Left renal cortex interstitium (tissue), 4 donors: ENCODE measurements at places on chromosomes 1 and 21.
A peak's percentile ranks its signal among the peaks of the same experiment; 100 is the strongest.

- DNase-seq, result peak; percentile 54
Observed at GRCh38 chr1:96519851-96520578, 201.6 kb upstream of the PTBP2 start.

DNA sequence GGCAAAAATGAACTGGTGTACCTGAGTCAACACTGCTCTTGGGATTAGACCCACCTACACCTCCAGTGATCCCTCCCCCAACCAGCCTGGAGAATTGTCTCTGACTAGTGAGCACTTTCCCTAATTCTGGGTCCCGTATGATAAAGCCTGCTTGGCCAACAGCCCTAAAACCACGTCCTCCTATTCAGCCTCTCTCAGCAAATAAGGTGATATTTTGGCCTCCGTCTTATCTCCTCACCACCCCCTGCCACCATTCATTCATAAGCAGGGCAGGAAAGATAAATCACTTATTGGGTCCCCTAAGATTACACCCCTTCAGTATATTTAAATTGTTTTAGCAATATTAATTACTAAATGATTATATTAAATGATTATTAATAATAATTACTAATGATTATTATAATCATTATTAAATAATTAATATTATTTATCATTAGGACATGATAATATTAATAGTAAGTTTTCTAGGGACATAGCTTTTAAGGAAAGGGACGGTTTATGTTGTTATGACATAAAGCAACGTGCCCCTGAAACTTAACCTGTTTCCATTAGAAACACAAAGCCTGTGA, 108.0 kb downstream of the DUSP10 start:
- DNase-seq, result no peak

GRCh38 chr1:183002267-183002666, 21.0 kb upstream of the LAMC1 start:
- no peak for DNase-seq

DNA sequence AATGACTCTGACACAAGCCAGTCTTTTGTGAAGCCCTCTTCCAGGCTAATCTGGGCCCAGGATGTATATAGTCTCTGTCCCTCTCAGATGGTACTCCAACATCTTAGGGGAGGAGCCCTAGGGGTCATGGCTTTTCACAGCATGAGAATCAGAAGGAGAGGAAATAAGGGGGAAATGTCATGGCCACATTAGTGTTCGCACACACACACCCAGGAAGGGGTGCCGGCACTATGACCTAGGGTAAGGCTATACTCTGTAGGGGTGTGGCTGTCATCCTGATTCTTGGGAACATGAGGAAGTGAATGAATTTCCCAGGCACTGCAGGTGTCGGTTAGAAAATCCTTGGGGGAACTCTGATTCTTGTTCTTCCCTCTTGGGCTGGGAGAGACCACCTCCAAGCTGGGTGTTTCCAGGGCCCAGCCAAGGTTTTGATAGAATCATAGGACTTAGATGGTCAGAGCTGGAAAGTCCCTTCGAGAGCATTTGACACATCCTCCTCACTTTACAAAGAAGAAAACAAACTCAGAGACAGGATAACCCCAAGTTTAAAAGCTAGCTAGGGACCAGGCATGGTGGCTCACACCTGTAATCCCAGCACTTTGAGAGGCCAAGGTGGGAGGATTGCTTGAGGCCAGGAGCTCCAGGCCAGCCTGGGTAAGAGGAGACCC, 22.0 kb downstream of the GFI1 start:
- no peak for DNase-seq

DNA sequence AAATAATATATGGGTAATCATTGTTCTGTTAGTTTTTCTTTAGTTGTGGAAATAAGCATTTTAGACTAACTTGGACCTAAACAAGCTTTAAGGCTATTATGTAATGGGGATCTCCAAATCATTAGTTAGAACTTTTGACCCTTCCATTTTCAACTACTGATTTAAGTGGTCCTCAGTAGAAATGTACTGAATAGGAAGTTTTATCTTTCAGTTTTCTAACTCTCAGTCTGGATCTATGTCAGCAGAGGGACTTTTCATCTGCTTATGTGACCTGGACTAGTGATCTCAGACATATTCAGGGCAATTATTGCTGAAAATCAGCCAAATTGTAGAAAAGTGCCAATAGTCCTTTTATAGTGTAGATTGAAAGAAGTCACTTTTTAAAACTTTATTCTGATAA, 56.0 kb downstream of the SASS6 start:
- no peak for DNase-seq

GRCh38 chr1:66351478-66351877, 182.5 kb upstream of the SGIP1 start:
- DNase-seq, result no peak

DNA sequence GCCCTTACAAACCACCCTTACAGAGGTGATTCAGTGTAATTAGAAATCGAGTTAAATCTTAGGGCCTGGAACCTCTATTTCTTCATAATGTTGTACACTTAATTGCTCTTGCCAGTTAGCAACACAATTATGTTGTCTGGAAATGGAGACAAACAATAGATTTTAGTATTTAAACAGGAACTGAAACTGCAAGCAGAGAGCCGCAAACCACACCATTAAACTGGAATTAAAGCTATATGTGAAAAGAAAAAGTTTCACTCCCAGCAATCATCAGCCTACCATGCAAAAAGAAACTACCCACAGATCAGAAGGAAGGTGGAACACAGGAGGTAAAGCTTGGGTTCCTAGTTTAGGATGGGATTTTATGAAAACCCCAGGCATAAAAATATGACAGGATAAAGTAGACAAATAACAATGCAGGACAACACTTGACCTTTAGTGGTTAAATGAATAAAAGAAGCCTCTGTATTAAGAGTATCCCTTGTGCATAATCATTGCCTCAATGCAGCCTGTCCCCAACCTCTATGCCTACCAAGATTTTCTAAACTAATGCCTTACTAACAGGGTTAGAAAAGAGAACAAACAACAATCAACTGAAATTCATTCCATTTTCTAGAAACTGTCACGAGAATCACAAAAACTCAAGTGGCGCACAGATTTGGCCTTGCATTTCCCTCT, 304.3 kb upstream of the ESRRG start:
- no peak for DNase-seq

- DNase-seq, result no peak
Observed at GRCh38 chr1:167305706-167306277, 85.1 kb downstream of the POU2F1 start.

DNA sequence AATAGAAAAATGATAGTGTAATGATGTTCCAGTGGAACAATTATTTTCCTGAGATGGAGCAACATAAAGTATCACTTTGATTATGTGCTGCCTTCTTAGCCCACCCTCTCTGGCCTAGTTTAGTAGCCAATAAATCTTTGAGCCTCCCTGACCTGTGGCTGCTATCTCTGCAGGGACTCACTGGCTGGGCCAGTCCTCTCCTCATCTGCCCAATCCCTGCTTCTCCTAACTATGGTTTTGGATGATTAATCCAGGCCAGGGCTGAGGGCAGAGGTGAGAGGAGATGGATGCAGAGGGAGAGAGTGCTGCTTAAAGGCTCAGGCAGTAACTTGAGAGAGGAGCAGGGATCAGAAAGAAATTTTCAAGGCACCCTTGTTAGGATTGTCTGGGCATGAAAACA, 89.0 kb upstream of the CD34 start:
- no peak for DNase-seq

DNA sequence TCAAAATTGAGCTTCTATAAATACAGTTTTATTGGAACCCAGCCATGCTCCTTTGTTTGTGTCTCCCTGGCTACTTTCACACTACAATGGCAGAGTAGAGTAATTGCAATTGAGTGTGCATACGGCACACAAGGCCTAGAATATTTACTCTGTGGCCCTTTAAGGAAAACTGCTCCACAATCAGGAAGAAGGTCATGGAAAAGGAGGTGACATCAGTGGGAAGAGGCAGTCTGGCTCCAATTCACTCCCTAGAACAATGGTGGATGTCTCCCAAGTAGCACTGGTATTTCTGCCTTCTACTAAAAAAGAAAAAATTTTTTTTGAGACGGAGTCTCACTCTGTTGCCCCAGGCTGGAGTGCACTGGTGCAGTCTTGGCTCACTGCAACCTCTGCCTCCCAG, 51.3 kb downstream of the KRTAP19-8 start:
- DNase-seq, result no peak

GRCh38 chr1:117284399-117285215, 73.9 kb upstream of the VTCN1 start:
- DNase-seq, result peak; percentile 36

- DNase-seq, result no peak
Observed at GRCh38 chr1:218546314-218546713, 201.2 kb downstream of the TGFB2 start.

DNA sequence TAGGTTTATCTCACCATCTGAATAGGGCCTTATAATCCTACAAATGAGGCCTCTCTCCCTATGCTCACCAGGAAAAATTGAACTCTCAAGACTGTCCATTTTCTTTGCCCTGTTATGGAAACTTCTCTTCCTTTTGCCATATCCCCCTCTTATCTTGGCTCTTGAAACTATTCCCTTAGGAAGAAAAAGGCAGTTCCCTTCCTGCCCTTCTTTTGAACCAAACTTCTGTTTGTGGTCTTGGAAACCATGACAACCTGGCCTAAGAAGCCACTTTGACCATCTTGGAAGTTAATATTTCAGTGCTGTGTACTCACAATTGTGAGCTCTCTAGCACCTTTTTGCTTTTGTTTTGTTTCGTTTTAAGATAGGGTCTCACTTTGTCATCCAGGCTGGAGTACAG, 40.0 kb downstream of the ATP2B4 start:
- no peak for DNase-seq

DNA sequence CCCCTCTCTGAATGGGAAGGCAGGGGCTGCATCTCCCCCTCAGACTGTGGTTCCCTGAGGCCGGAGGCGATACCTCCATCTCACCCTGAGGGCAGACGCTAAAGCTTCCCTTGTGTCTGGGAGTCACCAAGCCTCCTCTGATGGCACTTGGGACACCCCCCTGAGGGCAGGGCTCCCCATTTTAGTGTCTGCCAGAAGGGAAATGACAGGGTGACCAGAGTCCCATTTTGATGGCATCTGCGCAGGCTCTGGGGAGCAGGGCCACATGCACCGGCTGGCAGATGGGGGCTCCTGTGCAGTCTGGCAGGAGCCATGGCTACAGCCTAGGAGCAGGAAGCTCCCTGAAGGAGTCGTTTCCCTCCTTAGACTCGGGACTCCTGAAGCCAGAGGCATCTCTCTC, 1.7 kb downstream of the S100A2 start:
- no peak for DNase-seq

GRCh38 chr1:157596384-157596783, 1.5 kb downstream of the FCRL4 start:
- no peak for DNase-seq

- no peak for DNase-seq
Observed at GRCh38 chr1:29640428-29640785, 404.1 kb downstream of the PTPRU start.

DNA sequence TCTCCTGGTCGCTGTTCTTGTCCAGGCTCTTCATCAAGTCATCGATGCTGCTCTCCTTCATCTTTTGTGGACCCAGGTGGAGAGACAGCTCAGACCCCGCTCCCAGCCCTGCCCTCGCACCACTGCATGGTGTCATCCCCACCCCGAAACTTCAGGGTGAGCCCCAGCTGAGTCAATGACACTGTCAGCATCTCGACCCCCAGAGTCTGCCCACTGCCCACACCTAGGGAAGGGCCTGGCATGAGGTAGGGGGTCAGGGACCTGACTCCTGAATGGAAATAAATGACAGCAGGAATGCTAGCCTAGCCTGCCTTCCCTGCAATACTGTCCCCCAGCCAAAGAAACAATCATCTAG, 1.6 kb upstream of the S100A6 start:
- DNase-seq, result no peak

GRCh38 chr1:80462006-80462405, 1338.7 kb upstream of the ADGRL2 start:
- no peak for DNase-seq

DNA sequence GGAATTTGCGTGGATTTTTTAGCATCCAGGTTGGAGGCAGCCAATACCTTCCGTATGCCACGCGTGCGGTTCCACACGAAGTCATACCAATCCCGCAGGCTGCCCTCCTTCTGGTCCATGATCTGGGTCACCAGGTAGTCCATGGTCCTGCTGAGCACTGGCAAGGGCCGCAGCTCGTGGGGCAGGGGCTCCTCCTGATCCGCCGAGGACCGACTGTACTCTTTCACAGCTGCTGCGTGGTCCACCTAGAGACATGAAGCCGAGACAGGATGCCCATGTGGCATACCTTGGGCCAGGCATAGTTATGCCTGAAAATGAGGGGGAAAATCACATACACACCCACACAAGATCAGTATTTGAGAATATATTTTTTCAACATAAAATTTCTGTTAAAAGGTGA, 12.1 kb downstream of the MCM3AP start:
- no peak for DNase-seq

GRCh38 chr1:154327466-154328317, 2.4 kb downstream of the ATP8B2 start:
- DNase-seq, result no peak

GRCh38 chr1:82995951-82996350, 1003.0 kb downstream of the TTLL7 start:
- DNase-seq, result no peak

GRCh38 chr1:67632356-67632755, 52.6 kb upstream of the GADD45A start:
- DNase-seq, result no peak

DNA sequence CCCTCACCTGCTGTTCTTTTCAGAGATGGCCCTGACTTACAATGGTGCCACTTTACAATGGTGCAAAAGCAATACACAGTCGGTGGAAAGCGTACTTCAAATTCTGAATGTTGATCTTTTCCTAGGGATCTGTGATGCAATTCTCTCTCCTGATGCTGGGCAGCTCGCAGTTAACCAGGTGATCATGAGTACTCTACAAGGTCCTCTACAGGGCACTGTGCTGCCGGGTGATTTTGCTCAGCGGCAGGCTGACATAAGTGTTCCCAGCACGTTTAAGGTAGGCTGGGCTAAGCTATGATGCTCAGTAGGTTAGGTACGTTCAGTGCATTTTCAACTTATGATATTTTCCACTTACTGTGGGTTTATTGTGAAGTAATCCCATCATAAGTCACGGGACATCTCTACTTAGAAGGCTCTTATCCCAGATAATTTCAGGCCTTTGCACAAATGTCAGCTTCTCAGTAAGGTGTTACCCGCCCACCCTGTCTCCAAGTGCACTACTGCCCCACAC, 126.5 kb downstream of the KCNN3 start:
- no peak for DNase-seq
